Hypothalamus (tissue), 51 donors: ENCODE measurements at places on chromosomes 5 and 9.

GRCh38 chr5:97118261-97119006, 24.0 kb downstream of the LIX1 start:
- no peak for DNase-seq

DNA sequence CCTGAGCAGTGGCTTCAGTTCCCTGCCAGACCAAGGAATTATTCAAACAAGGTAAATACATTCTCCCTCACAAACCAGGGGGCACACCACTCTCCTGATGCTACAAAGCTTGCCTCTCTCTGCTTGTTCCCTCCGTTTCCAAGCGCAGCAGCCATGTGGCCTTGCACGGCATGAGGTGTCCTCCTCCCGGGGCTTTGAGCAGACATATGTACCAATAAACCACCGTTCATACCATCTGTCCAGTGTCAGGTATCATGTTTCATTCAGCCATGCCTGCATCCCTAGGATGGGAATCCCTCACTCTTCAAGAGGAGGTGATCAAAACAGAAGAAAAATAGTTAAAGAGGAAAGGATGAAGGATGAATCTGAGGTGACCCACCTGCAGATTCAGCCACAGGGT, 282.7 kb downstream of the ENC1 start:
- DNase-seq: no peak

- no peak for DNase-seq
Observed at GRCh38 chr5:141558150-141558549, 60.6 kb downstream of the DIAPH1 start.

DNA sequence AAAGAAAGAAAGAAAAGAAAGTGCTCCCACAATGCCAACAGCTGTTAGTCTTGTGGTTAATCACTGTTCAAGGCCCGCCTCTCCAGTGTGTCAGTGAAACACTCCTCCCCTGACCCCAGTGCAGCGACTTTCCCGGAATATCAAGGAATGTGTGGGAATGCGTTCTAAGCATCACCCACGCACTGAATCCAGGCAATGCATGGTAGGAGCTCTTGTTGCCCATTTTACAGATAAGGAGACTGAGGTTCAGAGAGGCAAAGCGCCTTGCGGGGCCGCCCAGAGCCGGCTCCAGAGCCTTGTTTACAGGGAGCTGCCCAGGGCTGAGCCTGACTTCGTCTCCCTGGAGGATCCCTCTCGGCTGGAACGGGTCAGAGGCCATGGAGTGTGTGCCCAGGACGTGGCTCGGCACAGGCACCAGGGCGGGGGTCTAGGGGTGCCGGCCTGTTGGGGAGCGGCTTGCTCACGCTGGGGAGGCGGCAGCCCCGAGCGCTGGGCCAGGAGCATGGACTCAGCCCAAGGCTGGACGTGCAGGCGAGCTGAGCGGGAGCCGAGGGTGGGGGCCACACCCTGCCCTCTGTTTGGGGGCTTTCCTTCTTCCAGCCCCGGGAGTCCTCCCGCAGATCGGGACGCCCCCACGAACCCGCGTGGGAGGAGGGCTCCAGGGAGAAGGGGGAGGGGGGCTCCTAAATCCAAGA, 823 bp downstream of the ST6GALNAC6 start:
- DNase-seq: peak; percentile 38
